ENCODE measurements at places on chromosomes 4 and X. TPM values are rescaled to one million over a fixed set of nuclear protein-coding genes. Genes with fewer than 3 reads are reported as not detected.

The SYP gene
- 3.2 TPM for total RNA-seq

The GPC4 gene
- total RNA-seq: 60.4 TPM

The FGFBP1 gene
- 19.7 TPM for total RNA-seq

The TLR8 gene
- 6.6 TPM for total RNA-seq

The NAP1L3 gene
- total RNA-seq: 5.7 TPM

The SSX2B gene
- total RNA-seq: not detected

The GNRHR gene
- total RNA-seq: not detected

The SPON2 gene
- 31.6 TPM for total RNA-seq

The PCDH18 gene
- 106 TPM for total RNA-seq

The MAOA gene
- 187 TPM for total RNA-seq

The DAPP1 gene
- 9.2 TPM for total RNA-seq

The AIMP1 gene
- 40.7 TPM for total RNA-seq

The DDX3X gene
- 230 TPM for total RNA-seq

The CYSLTR1 gene
- 2.5 TPM for total RNA-seq

The RTL5 gene
- total RNA-seq: 8.3 TPM

The ADH1A gene
- 1.4 TPM for total RNA-seq

The ETDA gene
- not detected for total RNA-seq

The SPIN2A gene
- total RNA-seq: 0.80 TPM

The ARAP2 gene
- 77.8 TPM for total RNA-seq

The NEUROG2 gene
- not detected for total RNA-seq

The TCEAL2 gene
- total RNA-seq: 4.3 TPM

The SFRP2 gene
- total RNA-seq: 5.6 TPM

The DBET gene
- not detected for total RNA-seq

The SLC10A3 gene
- total RNA-seq: 11.1 TPM

The NXF3 gene
- total RNA-seq: 1.7 TPM

The TIGD4 gene
- 1.2 TPM for total RNA-seq

The PF4V1 gene
- not detected for total RNA-seq

The RHOXF2 gene
- not detected for total RNA-seq

The SNX25 gene
- total RNA-seq: 95.4 TPM

The OPN1MW gene
- not detected for total RNA-seq

The SLC10A6 gene
- total RNA-seq: 0.37 TPM

The CTAG1A gene
- not detected for total RNA-seq

The GABRA4 gene
- not detected for total RNA-seq

The RAB33A gene
- total RNA-seq: 2.0 TPM

The ASB5 gene
- 0.31 TPM for total RNA-seq

The IL1RAPL2 gene
- not detected for total RNA-seq

The TRIM61 gene
- 1.4 TPM for total RNA-seq

The NALF2 gene
- 0.43 TPM for total RNA-seq

The HNRNPDL gene
- 257 TPM for total RNA-seq

The CXorf65 gene
- total RNA-seq: not detected

The ANXA10 gene
- total RNA-seq: not detected

The HS6ST2 gene
- 14.3 TPM for total RNA-seq

The SSX1 gene
- not detected for total RNA-seq

The MAGEC2 gene
- total RNA-seq: not detected

The C4orf50 gene
- 0.03 TPM for total RNA-seq

The LPAR4 gene
- total RNA-seq: not detected

The GLOD5 gene
- total RNA-seq: 1.6 TPM

The COL25A1 gene
- total RNA-seq: 1.3 TPM

The GPAT3 gene
- 8.6 TPM for total RNA-seq

The CTSO gene
- total RNA-seq: 58.3 TPM

The BANK1 gene
- total RNA-seq: 10.4 TPM

The SNCA gene
- 60.4 TPM for total RNA-seq

The RPL39 gene
- total RNA-seq: 662 TPM

The MAGEA8 gene
- total RNA-seq: not detected

The SPACA5 gene
- total RNA-seq: not detected
